ENCODE measurements at places on chromosomes 1 and 21.

- DNase-seq = no peak
These were observed 173.3 kb downstream of the PTPRU start for GRCh38 chr1:29409616-29410015.

DNA sequence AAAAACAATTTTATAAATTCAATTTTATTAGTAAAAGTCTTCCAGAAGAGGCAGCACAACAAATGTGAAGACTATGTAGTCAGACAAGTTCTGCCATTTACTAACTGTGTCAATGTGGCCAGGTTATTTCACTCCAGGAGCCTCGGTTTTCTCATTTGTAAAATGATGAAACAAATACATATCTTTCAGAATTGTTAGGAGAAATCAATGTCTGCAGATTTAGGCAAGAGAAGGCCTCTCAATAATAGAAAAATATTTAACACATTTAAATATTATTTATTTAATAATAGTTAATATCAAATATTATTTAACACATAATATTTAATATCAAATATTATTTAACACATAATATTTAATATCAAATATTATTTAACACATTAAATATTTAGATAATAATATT lies 75.6 kb upstream of the PTGFR start:
- no peak for DNase-seq

DNA sequence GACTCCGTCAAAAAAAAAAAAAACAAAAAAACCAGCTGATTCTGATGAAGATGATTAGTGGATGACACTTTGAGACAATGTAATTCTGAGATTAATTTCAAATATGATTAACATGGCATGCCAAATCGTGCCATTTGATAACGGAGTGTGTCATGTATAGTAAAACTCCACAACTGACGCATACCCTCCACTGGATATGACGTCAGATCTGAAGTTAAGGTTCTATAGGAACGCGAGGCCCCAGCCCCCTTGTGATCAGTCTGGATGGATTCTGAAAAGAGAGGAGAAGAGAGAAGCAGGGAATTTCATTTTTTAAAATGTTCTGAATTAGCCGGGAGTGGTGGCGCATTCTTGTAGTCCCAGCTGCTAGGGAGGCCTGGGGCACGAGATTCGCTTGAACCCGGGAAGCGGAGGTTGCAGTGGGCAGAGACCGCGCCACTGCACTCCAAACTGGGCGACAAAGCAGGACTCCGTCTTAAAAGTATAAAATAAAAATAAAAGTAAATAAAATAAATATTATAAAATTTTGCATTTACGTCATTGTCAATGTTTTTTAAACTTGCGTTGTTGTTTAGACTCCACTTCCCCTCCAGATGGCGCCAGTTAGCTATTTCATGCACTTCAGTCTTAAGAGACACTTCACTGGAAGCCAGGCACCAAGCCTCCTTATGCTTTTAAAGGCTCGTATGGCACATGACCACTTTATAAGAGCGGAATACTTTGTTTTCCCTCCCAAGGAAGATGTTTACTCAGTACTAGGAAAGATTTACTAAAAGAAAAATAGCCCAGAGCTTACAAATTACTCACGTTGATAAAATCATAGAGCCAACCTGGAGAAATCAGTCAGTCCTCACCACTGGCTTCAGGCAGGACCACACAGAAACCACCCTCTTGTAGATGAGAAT lies 65.5 kb downstream of the UBE2U start:
- no peak for DNase-seq

- no peak for DNase-seq
These were observed 408.0 kb downstream of the SIPA1L2 start for GRCh38 chr1:232221802-232222499.

DNA sequence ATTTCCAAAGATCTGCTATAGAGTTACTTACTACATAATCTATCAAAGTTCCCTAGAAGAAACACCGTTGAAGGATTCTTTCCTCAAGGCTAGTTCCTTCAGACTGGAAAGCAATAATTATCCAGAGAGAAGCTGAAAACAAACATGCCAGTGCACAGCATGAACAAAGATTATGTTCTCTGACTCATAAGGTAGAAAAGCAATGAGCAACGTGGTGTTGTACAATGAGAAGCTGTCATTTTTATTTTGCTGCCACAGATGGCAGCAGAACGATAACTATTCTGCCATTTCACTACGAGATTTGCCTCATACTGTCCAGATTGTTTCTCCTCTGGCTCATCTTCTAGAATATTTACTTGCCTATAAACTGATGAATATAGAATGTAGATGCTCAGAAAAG lies 10.7 kb downstream of the EXTL2 start:
- DNase-seq = no peak

DNA sequence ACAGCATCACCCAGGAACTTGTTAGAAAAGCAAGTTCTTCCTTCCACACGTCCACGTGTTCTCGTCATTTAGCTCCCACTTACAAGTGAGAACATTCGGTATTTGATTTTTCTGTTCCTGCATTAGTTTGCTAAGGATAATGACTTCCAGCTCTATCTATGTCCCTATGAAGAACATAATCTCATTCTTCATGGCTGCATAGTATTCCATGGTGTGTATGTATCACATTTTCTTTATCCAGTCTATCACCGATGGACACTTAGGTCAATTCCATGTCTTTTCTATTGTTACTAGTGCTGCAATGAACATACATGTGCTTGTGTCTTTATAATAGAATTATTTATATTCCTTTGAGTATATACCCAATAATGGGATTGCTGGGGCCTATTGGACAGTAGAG lies 368.7 kb upstream of the RUNX1 start:
- DNase-seq = no peak

DNA sequence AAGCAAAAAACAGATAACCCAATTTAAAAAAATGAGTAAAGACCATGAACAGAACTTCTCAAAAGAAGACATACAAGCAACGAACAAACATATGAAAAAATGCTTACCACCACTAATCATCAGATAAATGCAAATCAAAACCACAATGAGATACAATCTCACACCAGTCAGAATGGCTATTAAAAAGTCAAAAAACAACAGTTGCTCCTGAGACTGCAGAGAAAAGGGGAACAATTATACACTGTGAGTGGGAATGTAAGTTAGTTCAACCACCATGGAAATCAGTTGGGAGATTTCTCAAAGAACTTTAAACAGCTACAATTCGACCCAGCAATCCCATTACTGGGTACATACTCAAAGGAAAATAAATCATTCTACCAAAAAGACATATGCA lies 131.6 kb downstream of the PTGER3 start:
- DNase-seq = no peak

DNA sequence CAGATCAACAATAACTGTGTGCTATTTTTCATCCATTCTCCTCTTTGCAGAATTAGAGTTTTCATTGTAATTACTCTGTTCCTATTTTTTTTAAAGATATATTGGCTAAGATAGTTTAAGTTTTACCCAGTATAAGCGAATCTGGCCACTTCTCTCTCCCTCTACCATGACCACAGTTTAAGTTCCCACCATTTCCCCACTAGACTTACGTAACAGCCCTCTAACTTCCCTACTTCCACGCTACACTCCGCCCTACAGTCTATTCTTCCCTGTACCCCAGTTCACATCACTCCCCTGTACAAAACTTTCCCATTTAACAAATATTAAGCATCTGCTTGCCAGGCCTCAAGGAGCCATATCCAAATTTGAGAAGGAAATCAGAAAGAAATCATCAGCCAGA lies 16.5 kb downstream of the CTSK start:
- DNase-seq = no peak

GRCh38 chr1:200409203-200409760 lies 554 bp downstream of the ZNF281 start:
- DNase-seq = peak; percentile 43

DNA sequence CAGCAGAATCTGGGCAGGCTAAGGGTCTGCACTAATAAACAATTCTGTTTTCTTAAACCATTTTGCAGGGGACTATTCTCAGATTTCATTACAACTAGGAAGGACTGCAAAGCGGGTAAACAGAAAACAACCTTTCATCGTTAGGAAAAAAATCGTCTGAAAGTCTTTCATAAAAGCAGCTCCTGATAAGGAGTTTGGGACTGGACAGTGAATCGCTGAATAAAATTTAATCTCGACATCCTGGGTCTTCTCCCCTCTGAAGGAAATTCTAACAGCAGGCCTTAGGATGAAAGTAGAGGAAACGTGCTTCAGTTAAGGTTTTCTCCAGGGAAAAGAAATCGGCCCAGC lies 471 bp upstream of the MTF2 start:
- no peak for DNase-seq
